ENCODE measurements at places on chromosomes 2 and 18.

GRCh38 chr18:57959278-57959677 is 84.7 kb upstream of the NEDD4L start:
- no peak for DNase-seq

GRCh38 chr2:234913208-234913626 is 38.6 kb upstream of the SH3BP4 start:
- peak; percentile 8 for DNase-seq

GRCh38 chr2:145094370-145094769 is 574.5 kb upstream of the ZEB2 start:
- DNase-seq = no peak

DNA sequence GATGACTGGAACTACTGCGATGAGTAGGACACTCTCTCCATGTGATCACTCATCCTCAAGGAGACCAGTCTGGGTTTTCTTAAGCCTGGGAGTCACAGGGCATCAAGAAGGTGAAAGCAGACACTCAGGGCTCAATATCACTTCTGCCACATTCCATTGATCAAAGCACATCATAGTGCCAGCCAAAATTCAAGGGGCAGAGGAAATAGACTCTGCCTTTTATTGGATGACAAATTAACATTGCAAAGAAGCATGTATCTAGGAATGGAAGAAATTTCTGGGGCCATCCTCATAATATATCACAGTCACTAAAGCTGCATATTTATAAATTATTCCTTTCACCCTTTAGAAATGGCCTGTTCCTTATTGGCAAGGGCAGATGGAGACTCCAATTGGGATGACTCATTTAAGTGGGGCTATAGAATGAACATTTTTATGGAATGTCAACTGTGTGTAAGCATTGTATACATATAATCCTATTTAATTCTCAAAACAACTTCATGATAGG is 114.8 kb upstream of the CDC42EP3 start:
- DNase-seq = no peak

DNA sequence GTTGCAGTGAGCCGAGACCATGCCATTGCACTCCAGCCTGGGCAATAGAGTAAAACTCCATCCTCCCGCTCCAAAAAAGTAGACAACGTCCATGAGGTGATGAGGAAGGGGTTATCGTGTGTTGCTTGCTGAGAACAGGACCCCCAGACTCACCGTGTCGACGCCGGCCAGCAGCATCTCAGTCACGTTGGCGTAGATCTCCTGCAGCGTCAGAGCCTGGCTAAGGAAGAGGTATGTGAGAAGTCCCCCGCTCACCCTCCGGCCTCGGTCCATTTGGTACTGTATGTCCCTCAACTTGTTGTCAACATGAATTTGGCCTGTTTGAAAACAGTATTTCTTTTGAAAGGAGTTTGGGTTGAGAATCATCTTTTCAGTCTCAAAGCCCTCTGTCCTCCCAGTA is 20.9 kb downstream of the CYP27C1 start:
- no peak for DNase-seq

- DNase-seq = no peak
Observed at GRCh38 chr2:237573721-237574415, 7.5 kb downstream of the PRLH start.

GRCh38 chr18:47669815-47670214 is 260.6 kb downstream of the SMAD2 start:
- DNase-seq = no peak

DNA sequence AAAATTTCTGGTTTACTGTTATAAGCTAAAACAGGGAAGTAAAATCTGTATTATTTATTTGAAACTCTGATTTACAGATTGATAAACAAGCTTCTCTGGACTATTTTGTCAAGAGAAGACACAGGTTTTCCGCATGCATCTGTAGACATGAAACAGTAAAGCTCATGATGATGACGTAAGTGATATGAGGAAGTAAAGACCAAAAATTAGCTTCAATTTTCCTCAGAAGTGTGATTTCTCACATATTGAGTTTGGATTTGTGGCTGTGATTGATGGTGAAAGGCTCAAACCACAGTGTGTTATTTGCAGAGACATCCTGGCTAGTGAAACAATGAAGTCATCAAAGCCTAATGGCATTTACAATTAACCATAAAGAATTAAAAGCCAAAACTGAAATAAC is 12.6 kb upstream of the LONRF2 start:
- DNase-seq = no peak

- no peak for DNase-seq
Observed at GRCh38 chr2:129762386-129763189, 216.9 kb upstream of the RAB6C start.

DNA sequence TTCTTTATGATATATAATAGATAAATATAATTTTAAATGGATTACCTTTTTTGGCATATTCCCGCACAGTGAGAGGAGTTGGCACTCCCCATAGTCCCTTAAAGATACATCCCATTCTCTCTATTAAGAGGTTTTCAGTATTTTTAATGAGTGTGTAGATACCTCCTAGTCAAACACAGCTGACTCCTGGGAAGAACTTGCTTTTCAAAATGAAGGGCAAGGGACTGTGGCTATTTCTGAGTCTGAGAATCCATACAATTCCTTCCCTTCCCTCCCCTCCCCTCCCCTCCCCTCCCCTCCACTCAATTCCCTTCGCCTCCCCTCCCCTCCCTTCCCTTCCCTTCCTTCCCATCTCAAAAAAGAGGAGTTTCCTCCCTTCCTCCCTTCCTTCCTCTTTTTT is 93.5 kb downstream of the PRPF40A start:
- no peak for DNase-seq

- DNase-seq = no peak
Observed at GRCh38 chr2:113276761-113277425, 1.8 kb downstream of the PAX8 start.

DNA sequence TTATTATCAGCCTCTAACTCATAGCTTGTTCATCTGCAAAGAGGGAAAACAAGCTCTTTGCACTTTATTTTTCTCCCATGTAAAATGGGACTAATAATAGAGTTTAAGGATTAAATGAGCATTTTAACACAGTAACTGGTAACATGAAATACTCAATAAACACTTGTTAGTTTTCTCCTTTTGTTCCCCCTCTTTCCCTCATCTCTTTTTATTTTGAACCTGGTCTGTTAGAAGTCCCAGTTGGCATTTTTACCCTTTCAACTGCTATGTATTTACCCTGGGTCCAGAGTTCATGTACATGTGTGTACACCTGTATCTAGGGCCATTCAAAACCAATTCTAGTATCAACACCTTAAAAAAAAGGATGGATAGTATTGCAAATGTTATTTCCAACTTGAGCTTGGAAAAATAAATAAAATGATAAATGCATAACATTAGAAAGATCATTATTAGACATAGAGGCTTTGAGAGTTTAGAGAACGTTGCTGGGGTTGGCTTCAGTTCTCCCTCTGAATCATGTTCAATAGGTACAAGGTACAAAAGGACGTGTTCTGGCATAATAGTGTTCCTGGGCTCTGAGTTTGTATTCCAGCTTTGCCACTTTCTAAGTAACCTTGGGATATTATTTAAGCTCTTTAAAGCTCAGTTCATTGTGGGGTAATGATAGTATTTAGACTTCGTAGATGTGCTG is 5.2 kb upstream of the VPS54 start:
- DNase-seq = no peak

- DNase-seq = no peak
Observed at GRCh38 chr2:168565512-168565911, 109.4 kb downstream of the CERS6 start.

GRCh38 chr18:24187689-24188088 is 48.8 kb downstream of the CABYR start:
- no peak for DNase-seq

DNA sequence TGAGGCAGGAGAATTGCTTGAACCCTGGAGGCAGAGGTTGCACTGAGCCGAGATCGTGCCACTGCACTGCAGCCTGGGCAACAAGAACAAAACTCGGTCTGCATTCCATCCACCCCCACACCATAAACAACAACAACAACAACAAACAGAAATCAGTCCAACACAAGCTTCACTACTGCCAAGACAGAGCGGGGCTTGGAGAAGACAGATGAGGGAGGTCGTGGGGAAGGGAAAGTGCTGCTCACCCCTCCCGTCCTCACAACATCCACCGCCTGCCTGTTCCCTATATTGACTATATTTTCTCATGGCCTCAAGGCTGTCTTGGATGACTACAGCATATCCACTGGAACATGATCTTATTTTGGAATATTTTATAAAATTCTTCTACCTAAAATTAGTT is 137.6 kb upstream of the TTC39C start:
- no peak for DNase-seq

DNA sequence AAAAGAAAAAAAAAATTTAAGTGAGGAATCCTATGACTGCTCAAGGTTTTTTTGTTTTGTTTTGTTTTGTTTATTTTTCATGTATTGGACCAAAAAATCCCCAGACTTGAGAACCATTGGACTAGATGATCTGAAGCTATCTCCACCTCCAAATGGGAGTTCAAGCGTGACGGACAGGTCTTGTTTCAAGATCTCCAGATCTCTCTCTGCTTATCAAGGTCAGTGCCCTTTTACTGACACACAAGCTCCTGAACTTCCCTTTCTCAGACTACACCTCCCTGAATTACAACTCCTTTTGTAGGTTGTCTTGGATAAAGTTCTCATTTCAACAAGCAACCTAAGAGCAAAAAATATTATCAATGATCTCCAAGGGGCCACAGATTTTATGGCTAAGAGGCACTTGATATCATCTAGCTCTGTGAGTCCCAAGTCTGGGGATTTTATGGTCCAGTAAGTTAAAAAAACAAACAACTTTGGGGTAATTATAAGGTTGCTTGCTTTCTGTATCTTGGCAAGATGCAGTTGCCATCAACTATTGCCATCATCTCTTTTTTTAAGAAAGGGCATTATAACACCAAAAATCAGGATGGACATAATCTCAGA is 396.0 kb upstream of the ATP5MC3 start:
- DNase-seq = no peak

- no peak for DNase-seq
Observed at GRCh38 chr2:236113425-236113824, 54.8 kb downstream of the GBX2 start.

DNA sequence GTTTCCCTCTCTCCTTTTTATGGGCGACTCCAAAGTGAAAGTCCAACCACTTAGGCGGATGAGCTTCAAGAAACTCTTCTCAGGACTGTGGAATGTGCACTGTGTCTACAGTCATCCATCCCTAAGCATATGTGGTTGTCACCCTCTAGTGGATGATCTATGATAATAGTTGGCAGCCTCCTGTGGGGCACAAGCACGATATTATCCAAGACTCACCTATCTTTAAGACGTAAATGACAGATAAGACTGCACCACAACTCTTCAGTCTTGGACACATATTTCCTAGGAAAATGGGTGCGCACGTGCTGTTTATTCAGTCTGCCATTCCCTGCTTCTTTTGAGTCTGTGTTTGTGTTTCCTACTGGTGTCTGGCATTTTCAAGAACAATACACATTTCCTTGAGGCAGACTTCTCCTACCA is 145.5 kb upstream of the CTAGE1 start:
- DNase-seq = no peak

DNA sequence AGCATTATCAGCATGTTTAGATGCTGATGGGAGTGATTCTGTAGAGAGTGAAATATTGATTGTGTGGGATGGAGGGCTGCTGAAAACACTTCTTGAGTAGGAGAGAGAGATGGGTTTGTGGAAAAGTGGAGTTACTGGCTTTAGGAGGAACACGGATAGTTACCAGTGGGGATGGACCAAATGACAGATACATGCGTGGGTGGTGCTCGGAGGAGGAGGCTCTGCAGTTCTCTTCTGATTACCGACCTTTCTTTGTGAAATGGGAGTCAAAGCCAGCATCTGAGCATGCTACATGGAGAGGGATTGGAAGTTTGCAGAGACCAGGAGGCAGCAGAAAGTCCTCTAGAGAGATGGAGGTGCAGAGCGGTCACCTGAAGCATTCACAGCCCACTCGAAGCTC is 26.3 kb downstream of the RNF144A start:
- no peak for DNase-seq

GRCh38 chr2:20524412-20525040 is 77.7 kb downstream of the RHOB start:
- DNase-seq = no peak

GRCh38 chr18:10485475-10485874 is 31.0 kb downstream of the APCDD1 start:
- DNase-seq = no peak

- DNase-seq = no peak
Observed at GRCh38 chr2:239061824-239062570, 214.1 kb downstream of the TWIST2 start.

- no peak for DNase-seq
Observed at GRCh38 chr18:27461957-27462356, 276.8 kb upstream of the CHST9 start.

GRCh38 chr2:220076734-220077133 is 449.3 kb downstream of the SLC4A3 start:
- DNase-seq = no peak

- DNase-seq = no peak
Observed at GRCh38 chr18:14767474-14767873, 19.5 kb downstream of the ANKRD30B start.

DNA sequence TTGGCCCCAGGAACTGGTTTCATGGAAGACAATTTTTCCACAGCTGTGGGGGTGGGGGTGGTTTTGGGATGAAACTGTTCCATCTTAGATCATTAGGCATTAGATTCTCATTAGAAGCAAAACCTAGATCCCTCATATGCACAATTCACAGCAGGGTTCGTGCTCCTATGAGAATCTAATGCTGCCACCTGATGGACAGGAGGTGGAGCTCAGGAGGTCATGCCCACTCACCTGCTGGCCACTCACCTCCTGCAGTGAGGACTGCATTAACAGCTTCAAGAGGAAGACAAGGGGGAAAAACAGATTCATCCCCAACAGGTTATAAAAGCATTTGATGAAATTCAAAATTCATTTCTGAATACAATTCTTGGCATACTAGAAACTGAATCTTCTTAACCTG is 38.5 kb downstream of the THAP4 start:
- no peak for DNase-seq

GRCh38 chr2:22035361-22035830 is 911.6 kb downstream of the TDRD15 start:
- no peak for DNase-seq

- DNase-seq = no peak
Observed at GRCh38 chr2:237488295-237488694, 1.2 kb downstream of the MLPH start.

GRCh38 chr2:42102024-42102590 is 54.3 kb downstream of the PKDCC start:
- no peak for DNase-seq

DNA sequence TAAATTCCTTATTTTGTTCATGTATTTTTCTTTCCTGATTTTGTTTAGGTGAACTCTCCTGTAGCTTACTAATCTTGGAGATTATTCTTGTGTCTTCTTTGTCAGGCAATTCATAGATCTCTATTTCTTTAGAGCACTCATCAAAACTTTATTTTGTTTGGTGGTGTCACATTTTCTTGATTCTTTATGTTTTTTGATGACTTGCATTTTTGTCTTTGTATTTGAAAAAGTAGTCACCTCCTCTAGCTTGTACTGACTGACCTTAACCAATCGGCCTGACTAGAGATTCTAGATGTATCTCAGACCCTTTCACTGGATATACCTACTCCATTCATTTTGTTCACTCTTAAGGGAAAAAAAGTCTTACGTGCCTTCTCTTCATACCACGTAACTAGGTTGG is 986.3 kb upstream of the LRRTM1 start:
- no peak for DNase-seq

All from NCI-H187 (cell line).